ENCODE measurements at places on chromosomes 7 and 10.

- DNase-seq: no peak
Measured at GRCh38 chr10:38027986-38028385, 17.5 kb downstream of the ZNF33A start.

- DNase-seq: no peak
Measured at GRCh38 chr7:55235115-55235514, 130.0 kb upstream of the LANCL2 start.

GRCh38 chr7:37027557-37028341, 303.5 kb upstream of the AOAH start:
- no peak for DNase-seq

DNA sequence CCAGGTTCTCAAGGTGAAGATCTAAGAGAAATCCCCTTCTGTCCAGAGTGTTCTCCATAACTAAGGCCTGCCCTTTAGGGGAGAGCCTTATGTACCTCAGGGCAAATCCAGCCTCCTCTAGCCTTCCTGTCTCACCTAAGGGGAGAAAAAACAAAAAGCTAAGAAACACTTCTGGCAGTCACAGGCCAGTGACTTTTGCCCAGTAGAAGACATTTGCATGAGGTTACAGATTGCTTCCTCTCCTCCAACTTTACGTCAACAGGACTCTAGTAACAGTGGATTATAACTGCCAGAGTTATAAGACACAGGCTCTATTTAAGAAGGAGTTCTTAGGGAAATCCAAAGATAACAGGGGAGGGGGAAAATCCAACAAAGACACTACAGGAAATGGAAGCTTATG, 15.9 kb upstream of the FAM241B start:
- DNase-seq: no peak

GRCh38 chr10:90919683-90920574, 958 bp downstream of the ANKRD1 start:
- no peak for DNase-seq

- no peak for DNase-seq
Measured at GRCh38 chr7:90180011-90180585, 25.8 kb downstream of the STEAP1 start.

DNA sequence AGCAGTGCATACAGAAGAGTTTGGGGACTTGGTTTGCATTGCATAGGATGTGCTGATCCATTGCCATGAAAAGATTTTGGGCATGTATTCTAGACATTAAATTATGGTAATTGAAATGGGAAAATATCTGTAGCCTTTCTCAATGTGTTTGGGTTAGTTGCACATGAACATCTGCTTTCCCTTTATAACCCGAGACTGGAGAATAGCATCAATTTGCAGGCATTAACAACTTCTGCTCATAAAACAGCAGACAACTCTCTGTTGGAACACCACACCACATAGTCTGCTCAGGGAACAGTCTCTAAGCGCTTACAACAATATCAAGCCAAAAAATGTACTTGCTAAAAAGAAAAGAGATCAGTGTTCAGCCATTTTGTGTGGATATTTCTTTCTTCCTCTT, 1391.1 kb upstream of the LRRTM3 start:
- DNase-seq: no peak

DNA sequence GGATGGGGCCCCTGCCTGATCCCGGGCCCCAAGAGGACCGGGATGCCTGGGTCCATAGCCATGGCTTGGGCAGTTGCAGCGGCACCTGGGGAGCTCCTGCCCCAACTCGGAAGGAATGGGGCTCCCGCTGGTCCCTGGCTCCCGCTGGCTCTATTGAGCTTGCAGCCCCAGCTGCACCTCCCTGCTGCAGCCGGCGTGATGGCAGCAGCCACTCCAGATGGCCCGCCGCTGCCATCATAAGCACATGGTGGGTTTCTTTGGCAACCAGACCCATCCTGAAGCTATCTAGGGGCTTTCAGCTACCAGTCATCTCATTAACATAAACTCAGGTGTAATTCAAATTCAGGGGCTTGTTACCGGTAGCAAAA, 11.1 kb upstream of the DNMBP start:
- DNase-seq: no peak

DNA sequence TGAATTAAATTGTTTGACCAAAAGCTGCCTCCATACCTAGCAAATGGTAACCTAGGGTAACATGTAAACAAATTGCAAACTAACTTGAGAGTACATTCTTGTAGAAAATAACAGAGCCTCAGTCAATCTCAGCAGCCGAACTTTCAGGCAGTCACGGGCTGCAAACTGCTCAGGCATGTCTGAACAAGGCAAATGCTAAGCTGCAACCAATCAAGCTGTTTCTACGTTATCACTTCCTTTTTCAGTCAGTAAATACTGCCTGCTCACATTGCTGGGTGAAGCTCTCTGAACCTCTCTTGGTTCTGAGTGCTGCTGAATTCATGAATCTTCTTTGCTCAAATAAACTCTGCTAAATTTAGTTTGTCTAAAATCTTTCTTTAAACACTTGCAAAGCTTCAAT, 1212.4 kb downstream of the SORCS1 start:
- DNase-seq: no peak

GRCh38 chr7:75872073-75872782, 6.6 kb upstream of the RHBDD2 start:
- no peak for DNase-seq

DNA sequence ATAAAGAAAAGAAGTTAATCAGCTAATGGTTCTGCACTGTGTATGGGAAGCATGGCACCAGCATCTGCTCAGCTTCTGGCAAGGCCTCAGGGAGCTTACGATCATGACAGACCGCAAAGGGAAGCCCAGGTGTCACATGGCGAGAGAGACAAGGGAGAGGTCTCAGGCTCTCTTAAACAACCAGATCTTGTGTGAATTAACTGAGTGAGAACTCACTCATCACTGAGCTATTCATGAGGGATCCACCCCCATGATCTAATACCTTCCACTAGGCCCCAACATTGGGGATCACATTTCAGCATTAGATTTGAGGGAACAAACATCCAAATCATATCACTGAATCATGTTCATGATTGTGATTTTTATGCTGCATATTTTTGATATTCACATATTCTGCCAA, 5.8 kb downstream of the USP54 start:
- no peak for DNase-seq

- DNase-seq: no peak
Measured at GRCh38 chr7:8178353-8178752, 83.6 kb downstream of the ICA1 start.

DNA sequence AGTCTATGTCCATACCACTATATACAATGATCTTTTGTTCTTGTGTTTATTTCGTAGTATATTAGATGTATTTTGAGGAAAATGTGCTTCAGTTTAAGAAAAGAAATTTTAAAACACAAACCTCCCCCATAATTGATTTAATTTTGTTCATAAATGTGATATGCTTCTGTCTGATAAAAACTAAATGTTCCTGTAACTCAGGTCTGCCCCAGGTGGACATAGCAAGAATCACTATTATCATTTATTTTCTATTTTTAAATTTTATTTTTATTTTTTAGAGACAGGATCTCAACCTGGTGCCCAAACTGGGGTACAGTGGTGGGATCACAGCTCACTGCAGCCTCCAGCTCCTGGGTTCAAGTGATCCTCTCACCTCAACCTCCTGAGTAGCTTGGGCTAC, 43.2 kb downstream of the BEND7 start:
- no peak for DNase-seq

- no peak for DNase-seq
Measured at GRCh38 chr7:48098846-48099245, 9.8 kb downstream of the UPP1 start.

GRCh38 chr10:86124734-86125133, 241.9 kb downstream of the GRID1 start:
- DNase-seq: no peak

DNA sequence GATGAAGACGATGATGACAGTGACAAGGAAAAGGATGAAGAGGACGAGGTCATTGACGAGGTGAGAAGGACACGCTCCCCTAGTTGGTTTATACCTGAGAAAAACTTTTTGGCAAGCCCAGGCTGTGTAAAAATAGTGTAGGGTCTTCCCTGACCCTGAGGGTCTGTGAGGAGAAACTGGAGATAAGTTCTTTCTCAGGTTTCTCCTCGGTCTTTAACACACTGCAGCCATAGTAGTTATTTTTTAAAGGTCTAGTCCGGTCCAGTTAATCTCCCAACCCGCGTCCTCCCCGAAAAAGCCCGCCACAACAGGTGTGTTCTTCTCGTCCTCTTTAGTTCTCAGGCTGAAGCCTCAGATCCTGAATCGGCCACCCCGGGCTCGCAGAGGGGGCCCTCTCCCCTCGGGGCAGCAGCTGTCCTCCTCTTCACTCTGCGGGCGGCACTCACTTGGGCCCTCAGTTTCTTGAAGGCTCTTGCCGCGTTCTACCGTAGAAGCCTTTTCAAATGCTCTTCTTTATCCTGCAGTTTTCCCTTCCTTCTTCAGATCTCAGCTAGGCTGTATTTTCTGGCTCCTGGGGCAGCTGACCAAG, 411 bp downstream of the BCCIP start:
- DNase-seq: no peak

GRCh38 chr7:50793947-50794570, 11.4 kb upstream of the GRB10 start:
- DNase-seq: no peak

- DNase-seq: no peak
Measured at GRCh38 chr7:16235147-16236114, 185.9 kb downstream of the CRPPA start.

DNA sequence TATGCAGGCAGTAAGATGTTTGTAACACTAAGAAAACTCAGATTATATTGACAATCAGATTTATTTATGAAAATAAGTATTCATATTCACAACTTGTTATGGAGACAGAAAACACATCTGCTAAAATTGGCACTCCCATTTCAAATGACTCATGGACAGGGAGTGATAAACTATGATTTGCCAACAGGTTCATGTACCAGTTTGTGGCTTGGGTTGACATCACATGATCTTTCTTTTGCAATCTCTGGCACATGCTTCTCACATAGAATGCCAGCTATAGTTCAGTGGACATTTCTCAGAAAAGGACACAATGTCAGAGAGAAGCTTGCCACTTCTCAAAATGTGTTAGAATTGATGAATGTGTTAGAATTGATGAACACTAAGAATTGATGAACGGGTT, 663.2 kb upstream of the ANKRD30A start:
- no peak for DNase-seq

- DNase-seq: no peak
Measured at GRCh38 chr7:116740755-116741462, 68.9 kb downstream of the MET start.

- DNase-seq: no peak
Measured at GRCh38 chr10:132587175-132587574, 49.6 kb downstream of the INPP5A start.

Measured in T-cell (primary cell).